ENCODE measurements at places on chromosomes 11 and 22.
A peak's percentile ranks its signal among the peaks of the same experiment; 100 is the strongest.

DNA sequence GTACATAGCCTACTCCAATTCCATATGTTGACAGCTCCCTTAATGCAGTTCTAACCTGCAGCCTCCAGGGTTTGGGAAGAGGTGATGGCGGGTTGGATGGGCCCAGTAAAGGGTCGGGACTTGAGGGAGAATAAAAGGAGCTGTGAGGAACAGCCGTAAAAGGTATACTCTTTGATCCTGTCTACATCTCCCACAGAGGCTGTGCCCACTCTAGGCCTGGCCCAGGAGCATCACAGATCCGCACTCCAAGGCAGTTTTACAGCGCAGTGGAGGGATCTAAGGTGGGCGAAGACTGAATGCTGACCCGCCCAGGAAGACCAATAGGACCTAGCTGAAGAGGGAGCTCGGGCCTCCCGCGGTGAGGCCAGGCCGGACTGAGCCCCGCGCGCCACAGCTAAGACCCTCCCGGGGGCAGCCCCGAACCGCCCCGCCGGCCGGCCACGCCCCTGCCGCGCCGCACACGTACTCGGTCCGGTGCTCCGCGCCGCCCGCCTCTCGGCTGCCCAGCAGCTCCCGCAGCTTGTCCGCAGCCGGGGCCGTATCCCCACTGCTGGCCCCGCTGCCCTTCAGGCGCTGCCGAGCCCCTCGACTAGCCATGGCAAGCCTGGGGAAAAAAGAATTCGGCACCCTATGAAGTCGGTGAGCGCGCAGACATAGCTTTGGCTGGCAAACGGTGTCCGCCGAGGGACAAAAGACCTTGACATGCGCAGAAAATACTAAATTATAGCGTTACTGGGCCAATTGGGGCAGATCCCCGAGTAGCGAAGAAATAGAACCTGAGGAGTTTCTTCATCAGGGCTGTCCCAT lies at the start of gene ALG9:
ALG9 (minus strand) TSS at position 696 of the 807 bp plus-strand sequence; CDS start at position 597, 99 bp downstream.
- DNase-seq = peak; percentile 88

- DNase-seq = no peak
Observed at GRCh38 chr11:93524858-93525257, 18.3 kb downstream of the SMCO4 start.

DNA sequence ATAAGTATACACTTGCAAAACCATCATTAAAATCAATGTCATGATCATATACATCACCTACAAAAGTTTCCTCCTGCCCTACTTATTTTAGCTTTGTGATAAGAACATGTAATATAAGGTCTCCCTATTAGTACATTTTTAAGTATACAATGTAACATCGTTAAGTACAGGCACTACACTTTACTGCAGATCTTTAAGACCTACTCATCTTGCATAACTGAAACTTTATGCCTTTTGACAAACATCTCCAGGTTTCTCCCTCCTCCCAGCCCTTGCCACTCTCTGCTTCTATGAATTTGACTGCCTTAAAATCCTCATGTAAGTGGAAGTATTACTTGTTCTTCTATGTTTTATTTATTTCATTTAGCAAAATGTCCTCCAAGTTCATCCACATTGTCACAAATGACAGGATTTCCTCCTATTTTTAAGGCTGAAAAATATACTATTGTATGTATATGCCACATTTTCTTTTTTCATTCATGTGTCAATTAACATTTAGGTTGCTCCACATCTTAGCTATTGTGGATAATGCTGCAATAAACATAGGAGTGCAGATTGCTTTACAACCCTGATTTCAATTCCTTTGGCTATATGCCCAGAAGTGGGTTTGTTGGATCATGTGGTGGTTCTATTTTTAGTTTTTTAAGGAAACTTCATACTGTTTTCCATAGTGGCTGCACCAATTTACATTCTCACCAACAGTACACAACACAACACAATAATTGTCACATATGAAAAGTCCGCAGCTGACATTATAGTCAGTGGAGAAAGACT lies 471.1 kb upstream of the ANO3 start:
- no peak for DNase-seq

DNA sequence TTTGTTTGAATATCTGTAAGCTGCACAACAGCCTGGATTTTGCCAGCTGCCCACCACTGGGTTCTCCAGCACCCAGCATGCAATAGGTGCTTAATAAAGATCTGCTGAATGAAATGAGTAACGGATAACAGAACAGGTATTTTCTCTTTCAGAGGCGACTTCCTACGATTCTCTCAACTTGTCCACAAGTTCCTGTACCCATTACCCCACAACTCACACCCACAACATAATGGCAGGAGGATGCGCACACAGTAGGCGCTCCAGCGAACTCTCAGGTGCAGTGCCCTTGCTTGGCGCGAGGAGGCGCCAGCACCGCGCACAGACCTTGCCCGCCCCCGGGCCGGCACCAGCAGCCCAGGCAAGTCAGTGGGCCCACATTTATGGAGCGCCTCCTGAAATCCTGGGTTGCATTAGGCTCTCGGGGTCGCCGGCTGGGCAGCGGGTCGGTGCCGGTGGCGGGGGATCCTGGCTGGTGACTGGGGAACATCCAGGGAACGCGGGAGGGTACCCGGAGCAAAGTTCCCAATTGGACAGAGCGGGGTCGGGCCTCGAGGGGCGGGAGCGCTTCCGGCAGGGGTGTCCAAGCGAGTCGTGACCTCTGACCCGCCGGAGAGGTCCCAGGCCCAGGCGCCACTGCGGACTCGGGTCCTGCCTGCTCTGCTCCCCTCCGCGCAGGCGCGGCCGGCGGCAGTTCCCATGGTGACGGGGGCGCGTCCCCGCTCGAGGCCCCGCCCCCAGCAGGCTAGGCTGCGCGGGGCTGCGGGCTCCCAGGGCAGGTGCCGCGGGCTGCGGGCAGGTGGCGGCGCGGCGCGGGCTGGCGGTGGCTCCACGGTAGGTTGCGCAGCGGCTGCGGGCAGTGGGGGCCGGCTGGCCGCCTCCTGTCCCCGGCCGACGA lies at the start of gene KIAA1671:
KIAA1671 (plus strand) TSS at position 775 of the 895 bp plus-strand sequence. CDS start 75,284 bp downstream, outside the sequence.
- DNase-seq = peak; percentile 92

- DNase-seq = no peak
Observed at GRCh38 chr11:19018901-19019300, 41.6 kb downstream of the MRGPRX2 start.

DNA sequence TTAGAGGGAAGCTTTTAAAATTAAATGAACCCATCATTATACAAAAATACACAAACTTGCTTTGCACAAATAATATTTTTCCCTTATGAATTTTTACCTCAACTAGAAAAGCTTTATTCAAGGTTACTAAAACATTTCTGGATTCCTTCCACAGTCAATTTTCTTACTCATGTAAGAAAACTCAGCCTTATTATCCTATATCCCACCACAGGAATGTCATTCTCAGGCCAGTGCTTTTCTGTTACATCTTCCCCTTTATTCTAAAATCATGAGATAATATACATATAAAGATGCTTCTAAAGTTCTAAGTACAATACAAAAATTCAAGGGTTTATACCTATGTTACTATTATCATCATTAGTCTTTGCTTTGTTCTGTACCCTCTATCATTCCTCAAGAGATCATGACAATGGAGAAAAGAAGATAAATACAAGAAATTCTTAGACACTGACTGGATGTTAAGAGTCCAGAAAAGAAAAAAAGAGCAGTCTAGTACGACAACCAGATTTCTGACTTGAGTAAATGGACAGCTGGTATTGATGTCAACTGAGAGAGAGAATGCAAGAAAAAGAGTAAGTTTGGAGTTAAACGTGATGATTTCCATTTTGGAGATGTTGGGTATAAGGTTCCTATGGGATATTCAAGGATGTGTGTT lies 60.3 kb downstream of the MTMR2 start:
- no peak for DNase-seq

DNA sequence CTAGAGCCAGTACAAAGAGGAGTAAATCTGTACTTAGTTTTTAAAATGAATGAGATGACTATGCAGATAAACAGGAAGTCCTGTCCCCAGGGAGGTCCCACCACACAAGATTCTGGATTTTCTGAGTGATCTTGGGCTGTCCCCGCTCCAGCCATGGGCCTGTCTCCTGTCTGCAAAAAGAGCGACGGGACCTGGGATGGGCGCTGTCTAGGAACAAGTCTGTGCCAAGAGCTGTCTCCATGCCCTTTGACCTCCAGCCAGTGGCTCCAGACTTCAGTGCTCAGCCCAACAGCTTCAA lies 6.0 kb downstream of the CSNK1E start:
- DNase-seq = no peak

GRCh38 chr22:46077669-46078099 lies 72.6 kb upstream of the PPARA start:
- DNase-seq = peak; percentile 34

GRCh38 chr11:8221917-8222495 lies 41.7 kb downstream of the LMO1 start:
- no peak for DNase-seq

DNA sequence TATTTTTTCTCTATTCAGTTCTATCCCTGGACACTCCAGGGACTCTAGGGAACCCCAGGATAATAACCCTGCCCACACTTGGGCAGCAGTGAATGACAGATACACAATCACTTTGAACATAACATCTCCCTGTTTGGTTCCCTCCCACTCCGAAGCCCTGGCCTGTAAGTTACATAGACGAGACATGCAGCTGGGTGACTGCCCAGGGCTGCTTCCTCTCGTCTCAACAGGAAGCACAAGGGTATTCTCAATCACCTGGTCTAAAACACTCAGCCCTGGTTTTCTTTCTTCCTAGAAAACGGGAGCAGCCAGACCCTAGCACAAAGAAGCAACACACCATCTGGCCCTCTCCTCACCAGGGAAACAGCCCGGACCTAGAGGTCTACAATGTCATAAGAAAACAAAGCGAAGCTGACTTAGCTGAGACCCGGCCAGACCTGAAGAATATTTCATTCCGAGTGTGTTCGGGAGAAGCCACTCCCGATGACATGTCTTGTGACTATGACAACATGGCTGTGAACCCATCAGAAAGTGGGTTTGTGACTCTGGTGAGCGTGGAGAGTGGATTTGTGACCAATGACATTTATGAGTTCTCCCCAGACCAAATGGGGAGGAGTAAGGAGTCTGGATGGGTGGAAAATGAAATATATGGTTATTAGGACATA lies 19.4 kb downstream of the LAYN start:
- DNase-seq = no peak

DNA sequence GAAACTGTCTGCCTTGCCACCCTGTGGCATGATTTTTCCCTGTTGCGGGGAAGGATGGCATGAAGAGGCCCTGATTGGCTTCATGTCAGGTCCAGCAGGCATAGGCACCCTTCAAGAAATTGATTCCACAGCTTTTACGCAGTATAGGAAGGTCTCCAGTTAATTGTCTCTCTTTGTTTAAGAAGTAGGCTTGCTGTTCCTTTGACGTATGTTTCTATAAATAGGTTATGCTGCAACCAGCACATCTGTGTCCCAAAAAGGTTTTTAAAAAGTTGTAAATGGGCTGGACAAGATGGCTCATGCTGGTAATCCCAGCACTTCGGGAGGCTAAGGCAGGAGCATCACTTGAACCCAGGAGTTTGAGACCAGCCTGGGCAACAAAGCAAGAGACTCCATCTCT lies 62.6 kb downstream of the CD6 start:
- no peak for DNase-seq

DNA sequence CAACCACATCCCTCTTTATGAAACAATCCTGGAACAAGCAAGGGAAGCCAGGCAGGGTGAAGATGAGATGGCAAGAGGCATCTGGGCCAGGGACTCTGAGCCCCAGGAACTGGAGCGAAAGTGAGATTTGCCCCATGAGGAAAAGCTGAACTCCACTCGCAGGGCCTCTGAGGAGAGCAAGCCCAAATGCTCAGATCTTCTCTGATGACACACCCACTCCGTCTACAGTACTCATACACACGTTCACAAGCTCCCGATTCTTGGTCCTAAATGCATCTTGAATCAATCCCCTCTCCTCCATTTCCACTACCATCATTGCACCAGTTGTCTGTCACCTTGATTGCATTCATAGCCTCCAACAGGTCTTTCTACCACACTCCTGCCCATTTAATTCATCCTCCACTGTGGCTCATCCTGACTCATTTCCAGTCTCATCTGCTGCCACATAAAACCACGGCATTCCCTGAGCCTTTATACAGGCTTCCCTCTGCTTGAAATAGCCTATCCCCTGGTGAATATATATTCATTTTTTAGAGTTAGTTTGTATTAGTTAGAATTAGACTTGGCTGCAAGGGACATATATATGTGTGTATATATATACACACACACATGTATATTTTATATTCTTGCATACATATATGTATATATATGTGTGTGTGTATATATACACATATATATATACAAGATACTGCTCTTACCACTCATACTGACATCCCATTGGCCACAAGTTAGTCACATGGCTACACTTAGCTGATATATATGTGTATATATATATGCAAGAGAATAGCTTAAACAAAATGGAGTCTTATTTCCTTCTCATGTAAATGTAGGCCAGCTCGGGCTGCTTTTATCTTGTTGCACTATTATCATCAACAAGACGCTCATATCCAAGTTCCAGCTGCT lies 1.4 kb upstream of the APOA5 start:
- DNase-seq = no peak

DNA sequence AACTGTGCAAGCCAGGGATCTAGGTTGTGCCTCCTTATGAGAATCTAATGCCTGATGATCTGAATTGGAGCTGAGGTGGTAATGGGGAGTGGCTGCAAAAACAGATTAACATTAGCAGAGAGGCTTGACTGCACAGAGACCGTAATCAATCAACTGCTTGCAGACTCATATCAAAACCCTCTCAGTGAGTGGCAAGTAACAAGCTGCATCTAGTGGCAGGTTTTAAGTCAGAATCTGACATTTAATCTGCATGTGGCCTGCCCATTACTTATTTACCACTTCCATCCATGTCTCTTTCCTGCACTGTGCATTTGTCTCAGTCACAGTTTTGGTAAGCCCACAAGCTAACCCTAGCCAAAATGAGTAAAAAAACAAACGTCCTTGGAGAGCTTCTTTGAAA lies 11.2 kb downstream of the C11orf58 start:
- no peak for DNase-seq

GRCh38 chr22:44245867-44246266 lies 65.1 kb downstream of the PARVG start:
- DNase-seq = no peak

DNA sequence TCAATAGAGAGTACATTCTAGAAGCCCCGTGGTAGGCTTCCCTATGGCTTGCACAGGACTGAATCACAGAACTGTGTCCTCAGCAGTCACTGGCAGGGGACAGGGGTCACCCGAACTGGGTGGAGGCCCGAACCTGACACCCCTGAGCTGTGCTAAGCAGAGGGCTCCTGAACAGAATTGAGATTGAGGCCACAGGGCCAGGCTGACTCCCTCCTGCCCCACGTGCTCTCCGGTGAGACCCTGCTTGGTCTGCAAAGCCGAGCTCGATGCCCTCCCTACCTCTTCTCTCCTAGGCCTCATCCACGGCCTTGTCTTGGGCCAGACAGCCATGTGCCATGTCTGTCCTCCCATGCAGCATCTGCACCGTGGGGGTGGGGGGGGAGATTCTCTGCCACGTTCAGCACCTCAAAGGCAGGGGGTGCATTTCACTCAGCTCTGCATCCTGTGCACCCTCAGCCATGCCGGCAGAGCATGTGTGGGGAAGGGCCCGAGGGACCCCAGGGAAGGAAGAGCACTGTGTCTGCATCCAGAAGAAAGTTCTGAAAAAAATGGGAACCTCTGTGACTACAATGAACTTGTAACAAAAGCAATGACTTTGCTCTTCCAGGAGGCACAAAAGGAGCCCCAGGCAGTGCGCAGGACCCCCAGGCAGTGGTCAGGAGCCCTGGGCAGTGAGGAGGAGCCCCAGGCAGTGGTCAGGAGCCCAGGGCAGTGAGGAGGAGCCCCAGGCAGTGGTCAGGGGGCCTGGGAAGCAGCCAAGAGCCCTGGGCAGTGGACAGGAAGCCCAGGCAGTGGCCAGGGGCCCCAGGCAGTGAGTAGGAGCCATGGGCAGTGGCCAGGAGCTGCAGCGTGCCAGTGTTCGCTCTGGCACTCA lies 76.7 kb upstream of the SEPTIN5 start:
- no peak for DNase-seq

Measured in left ventricle myocardium superior (tissue), 1 donor.